ENCODE measurements at places on chromosomes 4 and X.

DNA sequence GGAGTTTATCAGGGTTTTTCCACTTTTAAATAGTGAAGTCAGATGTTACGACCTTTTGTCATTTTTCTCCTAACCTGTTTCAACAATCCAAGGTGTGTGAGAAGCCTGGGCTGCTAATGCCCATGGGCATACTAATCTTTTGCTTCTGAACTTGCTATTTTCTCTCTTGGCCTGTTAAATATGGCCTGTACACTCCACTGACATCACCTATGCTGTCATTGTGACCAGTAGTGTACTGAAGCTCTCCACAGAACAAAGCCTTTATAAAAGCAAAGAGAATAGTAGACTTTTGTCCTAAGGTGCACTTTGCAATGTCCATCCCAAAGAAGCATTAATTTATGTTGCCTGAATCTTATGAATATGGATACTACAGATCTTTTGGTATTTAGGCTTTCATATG lies 1490.5 kb downstream of the STIM2 start:
- no peak for DNase-seq

DNA sequence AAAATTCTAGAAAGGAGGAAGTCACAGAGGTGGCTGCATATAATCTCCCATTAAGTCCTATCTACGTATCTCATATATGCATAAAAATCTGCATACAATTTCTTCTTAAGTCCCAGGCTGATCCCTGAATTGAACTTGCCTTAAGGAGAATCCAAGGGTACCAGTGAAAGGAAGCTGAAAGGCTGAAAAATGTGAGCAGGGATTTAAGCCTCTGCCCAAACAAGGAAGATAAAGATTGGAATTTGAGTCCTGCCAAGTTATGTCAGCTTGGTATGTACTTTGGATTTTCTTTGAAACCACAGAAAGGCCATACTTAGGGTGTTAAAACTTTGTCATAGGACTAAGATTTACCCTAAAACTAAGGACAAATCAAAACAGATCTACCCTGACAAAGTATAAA lies 26.5 kb upstream of the GEMIN8 start:
- DNase-seq = no peak

- no peak for DNase-seq
Observed at GRCh38 chr4:139014371-139015268, 961 bp upstream of the NOCT start.

GRCh38 chr4:173990126-173990868 lies 293.2 kb downstream of the FBXO8 start:
- no peak for DNase-seq

DNA sequence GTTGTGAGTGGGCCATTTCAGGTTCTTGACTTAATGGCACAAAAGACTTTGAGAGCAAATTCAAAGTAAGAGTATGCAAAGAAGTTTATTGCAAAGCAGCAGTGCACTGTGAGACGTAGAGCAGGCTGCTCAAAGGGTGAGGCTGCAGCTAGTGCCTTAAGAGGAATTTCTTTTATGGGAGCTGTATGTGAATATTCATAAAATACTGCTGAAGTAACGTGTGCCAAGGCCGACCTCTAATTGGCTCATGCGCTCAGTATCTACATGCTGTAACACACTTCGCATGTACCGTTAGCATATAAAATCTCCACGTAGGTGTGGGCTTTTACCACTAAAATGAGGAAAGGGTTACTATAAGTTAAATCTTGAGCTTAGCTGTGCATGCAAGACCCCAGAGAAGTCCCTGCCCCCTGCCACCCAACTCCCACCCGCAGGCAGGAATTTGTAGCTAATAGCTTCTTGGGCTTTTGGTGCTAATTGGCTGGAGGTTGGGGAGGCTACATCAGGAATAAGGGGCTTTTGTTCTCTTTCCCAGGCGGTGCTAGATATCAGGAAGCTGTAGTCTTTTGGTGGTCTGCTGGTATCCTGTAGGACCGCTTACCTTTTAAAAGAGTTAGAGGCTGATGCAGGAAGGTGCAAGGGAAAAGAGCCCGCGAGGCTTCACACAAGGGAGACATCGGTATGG lies 47.6 kb downstream of the FSTL5 start:
- no peak for DNase-seq

DNA sequence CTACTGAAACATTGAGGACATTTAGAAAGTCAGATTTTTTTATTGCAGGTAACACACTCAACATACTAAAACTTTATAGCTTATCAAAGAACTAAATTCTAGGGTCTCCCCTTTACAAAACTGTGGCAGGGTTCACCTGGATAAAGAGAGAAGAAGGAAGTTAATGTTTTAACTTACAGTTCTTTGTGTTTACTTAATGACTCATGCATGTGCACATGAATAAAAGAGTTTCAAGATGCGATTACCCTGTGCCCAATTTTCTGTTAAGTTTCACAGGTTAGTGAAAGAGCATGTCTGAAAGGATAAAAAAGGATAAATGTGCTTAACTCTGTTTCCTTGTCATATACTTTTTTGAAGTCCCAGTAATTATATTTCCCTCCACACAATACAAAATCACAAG lies 16.8 kb downstream of the DCAF8L1 start:
- DNase-seq = no peak

DNA sequence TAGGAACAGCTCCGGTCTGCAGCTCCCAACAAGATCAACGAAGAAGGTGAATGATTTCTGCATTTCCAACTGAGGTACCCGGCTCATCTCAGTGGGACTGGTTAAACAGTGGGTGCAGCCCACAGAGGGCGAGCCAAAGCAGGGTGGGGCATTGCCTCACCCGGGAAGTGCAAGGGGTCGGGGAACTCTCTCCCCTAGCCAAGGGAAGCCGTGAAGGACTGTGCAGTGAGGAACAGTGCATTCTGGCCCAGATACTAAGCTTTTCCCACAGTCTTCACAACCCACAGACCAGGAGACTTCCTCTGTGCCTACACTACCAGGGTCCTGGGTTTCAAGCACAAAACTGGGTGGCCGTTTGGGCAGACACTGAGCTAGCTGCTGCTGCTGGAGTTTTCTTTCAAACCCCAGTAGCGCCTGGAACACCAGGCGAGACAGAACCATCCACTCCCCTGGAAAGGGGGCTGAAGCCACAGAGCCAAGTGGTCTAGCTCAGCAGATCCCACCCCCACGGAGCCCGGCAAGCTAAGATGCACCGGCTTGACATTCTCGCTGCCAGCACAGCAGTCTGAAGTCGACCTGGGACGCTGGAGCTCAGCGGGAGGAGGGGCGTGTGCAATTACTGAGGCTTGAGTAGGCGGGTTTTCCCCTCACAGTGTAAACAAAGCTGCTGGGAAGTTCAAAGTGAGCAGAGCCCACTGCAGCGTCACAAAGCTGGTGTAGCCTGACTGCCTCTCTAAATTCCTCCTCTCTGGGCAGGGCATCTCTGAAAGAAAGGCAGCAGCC lies 84.6 kb downstream of the THOC2 start:
- DNase-seq = no peak

DNA sequence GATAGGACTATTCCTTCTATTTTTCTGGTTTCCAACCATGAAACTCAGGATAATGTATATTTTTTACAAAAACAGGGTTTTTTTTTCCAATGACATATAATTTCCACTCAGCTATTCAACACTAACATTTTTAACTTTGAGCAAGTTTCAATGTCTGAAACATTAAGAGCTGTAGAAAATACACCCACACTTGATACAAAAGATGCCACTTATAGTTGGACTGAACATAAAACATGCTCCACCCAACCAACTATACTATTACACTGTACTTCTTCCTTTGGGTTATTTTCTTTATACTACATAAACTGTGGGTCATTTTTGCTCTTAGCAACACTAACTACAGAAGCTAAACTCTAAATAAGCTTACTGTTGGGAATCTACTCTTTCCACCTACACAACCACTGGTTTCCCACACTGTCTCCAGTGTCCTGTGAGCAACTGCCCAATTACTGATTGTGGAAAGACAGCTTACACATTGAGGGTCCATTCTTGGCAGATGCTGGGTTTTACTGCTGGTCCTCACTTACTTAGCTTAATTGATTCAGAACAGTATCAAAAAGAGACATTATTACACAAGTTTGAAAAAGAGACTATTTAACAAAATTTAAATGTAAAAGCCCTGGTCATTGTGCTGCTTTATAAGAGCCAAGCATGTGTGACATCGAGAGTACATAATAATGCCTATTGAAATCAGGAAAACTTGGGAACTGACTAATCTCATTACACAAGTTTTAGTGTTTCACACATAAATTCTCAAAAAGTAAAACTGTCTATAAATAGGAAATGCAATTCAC lies 6.3 kb downstream of the AMMECR1 start:
- DNase-seq = no peak

GRCh38 chr4:100086766-100087431 lies 103.4 kb downstream of the DDIT4L start:
- no peak for DNase-seq

DNA sequence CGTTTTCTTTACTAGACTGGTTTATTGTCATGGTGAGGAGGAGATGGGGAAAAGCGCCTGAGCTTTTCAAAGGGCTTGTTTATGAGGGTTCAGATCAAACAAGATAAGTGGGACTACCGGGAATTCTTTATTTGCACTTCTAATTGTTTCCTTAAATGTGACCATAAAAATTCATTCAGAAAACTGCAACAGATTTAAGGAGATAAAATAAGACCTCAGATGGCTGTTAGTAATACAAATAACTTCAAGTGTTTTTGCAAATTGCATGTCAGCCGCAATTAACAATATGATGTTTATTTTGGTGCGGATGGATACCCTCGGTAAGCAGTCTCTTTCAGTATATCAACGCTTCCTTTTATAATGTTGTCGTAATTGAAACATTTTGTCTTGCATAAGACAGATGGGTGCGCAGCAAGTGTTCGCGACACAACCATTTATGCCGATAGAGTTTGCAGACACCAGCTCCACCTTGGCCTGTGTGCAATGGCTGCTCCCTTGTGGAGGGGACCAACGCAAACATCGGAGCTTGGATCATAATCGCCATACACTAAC lies 151.0 kb downstream of the C4orf33 start:
- no peak for DNase-seq

GRCh38 chr4:16687845-16688244 lies 210.6 kb downstream of the LDB2 start:
- no peak for DNase-seq

DNA sequence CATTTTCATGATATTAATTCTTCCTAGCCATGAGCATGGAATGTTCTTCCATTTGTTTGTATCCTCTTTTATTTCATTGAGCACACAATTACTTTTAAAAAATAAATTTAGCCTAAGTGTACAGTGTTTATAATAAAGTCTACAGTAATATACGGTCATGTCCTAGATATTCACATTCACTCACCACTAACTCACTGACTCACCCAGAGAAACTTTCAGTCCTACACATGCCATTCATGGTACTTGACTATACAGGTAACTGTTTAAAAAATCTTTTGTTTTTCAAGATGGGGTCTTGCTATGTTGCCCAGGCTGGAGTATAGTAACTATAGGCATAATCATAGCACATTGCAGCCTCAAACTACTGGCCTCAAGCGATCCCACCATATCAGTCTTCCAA lies 348.1 kb downstream of the RAPGEF2 start:
- DNase-seq = no peak

- no peak for DNase-seq
Observed at GRCh38 chr4:126058596-126058995, 743.8 kb downstream of the FAT4 start.

- no peak for DNase-seq
Observed at GRCh38 chr4:76640353-76640910, 205.4 kb downstream of the SHROOM3 start.

GRCh38 chrX:152614791-152615190 lies 22.9 kb upstream of the GABRQ start:
- DNase-seq = no peak

Data from stimulated activated CD4-positive, alpha-beta T cell treated with anti-CD3 and anti-CD28 coated beads, TNF-alpha, amount 100 ng/mL, for 1 hour (primary cell).